ENCODE measurements at places on chromosomes 1 and 21. TPM values are rescaled to one million over a fixed set of nuclear protein-coding genes. Genes with fewer than 3 reads are reported as not detected.
A peak's percentile ranks its signal among the peaks of the same experiment; 100 is the strongest.

DNA sequence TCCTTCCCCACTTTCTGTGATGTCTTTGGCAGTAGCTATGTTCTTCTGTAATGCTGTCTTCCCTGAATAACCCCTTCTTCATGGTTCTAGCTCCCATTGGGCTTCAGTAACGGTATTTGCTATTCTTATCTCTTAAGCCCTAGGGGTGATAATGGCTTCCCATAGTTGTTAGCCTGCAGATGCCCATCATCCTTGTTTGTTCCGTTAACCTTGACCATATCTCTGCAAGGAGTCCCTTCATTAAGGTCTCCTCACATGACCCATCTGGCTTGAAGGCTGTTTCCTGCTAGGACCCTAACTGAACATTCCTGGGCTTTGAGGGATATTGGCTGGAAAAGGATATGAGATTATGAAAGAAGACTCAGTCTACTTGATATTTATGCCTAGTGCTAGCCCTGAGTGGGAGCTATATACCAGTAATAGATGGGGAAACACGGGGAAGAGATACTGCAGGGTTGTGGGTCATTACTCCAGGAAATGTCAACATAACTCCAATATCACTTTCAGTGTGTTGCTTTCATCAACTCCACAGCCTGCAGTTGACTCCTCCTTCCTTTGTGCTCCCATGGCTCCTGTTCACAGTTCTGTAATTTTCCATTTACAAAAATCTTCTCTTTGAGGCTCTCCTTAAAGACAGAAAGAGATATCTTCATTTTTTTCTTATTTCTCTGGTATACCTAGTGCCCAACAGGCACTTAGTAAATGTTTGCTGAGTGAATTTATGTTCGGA, 2.5 kb downstream of the MR1 start:
- H3K4me3 ChIP-seq = no peak overlapping the region
- H3K4me1 ChIP-seq = peaks cover 5% of the 10 kb centered on the region
- no peak for DNase-seq
- H3K27ac ChIP-seq = no peak overlapping the region
- H3K36me3 ChIP-seq = no peaks in the 10 kb centered on the region

GRCh38 chr21:41851090-41851790, 27.9 kb downstream of the PRDM15 start:
- no peaks in the 10 kb centered on the region for H3K27me3 ChIP-seq
- DNase-seq = peak; percentile 37
- H3K4me3 ChIP-seq = no peak overlapping the region
- no peaks in the 10 kb centered on the region for H3K36me3 ChIP-seq

DNA sequence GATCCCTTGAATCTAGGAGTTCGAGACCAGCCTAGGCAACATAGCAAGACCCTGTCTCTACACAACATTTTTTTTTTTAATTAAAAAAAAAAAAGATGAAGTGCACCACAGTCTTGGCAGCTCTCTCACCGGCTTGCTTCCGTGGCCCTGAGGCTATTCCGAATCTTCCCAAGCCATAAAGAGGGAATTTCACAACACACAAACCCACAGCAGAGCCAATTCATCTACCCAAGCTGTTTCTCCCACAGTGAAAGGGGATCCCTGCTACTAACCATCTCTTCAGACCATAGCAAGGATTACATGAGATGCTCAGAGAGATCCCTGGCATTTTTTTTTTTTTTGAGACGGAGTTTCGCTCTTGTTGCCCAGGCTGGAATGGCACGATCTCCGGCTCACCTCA, 8.3 kb upstream of the CHD5 start:
- H3K4me3 ChIP-seq = no peak overlapping the region
- peaks cover 29% of the 10 kb centered on the region for H3K36me3 ChIP-seq
- H3K27ac ChIP-seq = no peak overlapping the region

DNA sequence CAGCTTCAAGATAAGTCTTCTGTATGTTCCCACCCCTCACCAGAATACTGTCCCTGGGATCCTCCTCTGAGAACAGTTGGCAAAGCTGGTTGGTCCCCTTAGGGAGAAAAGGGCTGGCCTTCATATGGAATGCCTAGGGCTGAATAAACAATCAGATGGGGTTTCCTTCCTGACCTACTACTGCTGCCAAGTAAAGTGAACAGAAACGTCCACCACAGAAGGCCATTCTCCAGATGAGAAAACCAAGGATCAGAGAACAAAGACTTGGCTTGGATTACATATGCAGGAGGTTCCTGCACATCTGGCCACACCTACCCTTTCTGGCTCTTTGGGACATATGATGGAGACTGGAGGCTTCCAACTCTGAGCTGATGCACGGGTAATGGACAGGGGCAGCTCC, 194.5 kb downstream of the HIVEP3 start:
- no peak overlapping the region for H3K27ac ChIP-seq
- peak; percentile 35 for DNase-seq
- H3K4me1 ChIP-seq = no peaks in the 10 kb centered on the region

DNA sequence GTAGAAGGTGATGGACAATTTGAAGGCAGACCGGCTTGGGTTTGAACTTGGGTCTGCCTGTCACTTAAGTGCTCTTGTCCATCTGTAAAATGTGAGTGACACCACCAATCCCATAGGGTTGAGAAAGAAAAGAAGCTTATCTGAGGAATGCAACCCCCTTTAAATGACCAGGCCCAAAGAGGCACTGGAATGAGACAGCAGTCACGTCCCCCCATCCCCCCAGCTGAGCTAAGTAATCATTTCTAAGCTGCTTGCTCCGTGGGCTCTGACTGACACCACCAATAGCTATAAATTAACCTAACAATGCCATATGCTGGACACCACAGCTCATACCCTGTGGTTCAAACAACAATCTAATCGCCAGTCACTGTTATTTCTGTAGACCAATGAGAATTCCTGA, 15.1 kb downstream of the LCA5L start:
- peak overlapping the region; percentile 74 for H3K27ac ChIP-seq
- no peaks in the 10 kb centered on the region for H3K27me3 ChIP-seq
- H3K4me1 ChIP-seq = peaks cover 11% of the 10 kb centered on the region
- no peaks in the 10 kb centered on the region for H3K36me3 ChIP-seq

- DNase-seq = no peak
- no peaks in the 10 kb centered on the region for H3K27me3 ChIP-seq
- H3K27ac ChIP-seq = no peak overlapping the region
These were observed 119.9 kb upstream of the F3 start for GRCh38 chr1:94661431-94661932.

DNA sequence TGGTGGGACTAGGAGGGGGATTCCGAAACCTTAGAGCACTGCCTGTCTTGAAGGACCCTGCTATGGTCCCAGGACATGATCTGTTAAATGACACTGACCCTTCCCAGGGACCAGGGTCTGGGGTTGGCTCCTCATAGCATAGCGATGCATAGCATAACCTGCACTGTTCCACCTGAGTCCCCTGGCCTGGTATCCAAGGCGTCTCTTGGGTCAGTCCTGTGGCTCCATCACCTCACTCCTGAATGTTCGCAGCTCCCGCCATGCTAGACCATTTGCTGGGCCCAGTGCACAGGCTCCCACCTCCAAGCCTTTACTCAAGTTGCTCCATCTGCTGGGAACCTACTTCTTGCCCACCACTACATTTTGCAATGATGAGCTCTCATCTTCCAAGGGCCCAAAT, 39.0 kb upstream of the MAGOH start:
- no peak for DNase-seq
- H3K4me3 ChIP-seq = no peak overlapping the region

DNA sequence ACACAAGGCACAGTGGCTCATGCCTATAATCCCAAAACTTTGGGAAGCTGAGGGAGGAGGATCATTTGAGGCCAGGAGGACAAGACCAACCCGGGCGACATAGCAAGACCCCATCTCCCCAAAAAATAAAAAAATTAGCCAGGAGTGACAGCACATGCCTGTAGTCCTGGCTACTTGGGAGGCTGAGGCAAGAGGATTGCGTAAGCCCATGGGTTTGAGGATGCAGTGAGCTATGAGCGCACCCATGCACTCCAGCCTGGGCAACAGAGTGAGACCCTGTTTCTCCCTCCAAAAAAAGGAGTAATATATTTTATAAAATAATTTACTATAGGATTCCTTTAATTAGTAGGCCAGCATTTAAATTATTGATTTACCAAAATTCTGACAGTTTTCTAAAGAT, 89.8 kb downstream of the ACBD6 start:
- H3K27me3 ChIP-seq = no peaks in the 10 kb centered on the region
- H3K4me3 ChIP-seq = no peak overlapping the region
- no peaks in the 10 kb centered on the region for H3K36me3 ChIP-seq
- H3K4me1 ChIP-seq = no peaks in the 10 kb centered on the region
- H3K27ac ChIP-seq = no peak overlapping the region
- no peak for DNase-seq

DNA sequence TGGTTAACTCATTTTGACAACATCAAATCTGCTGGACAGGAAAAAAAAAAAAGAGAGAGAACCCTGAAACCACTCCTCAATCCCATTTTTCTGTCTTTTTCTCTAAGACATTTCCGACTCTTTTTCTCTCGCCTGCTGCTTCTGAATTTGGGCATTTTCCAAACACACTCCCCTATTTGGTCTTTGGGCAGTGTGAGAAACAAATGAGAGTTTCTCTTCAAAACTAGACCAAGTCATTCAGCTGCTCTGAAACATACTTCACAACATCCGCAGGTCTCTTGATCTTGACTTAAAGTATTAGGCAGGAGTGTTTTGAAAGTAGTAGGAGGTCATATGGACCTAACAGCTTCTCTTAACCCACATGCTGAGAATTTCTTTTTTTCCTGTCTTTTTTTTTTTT, 364.8 kb upstream of the ESRRG start:
- no peaks in the 10 kb centered on the region for H3K27me3 ChIP-seq
- peaks cover 40% of the 10 kb centered on the region for H3K4me1 ChIP-seq
- peak overlapping the region; percentile 97 for H3K27ac ChIP-seq
- peak overlapping the region; percentile 50 for H3K4me3 ChIP-seq

- peaks cover 50% of the 10 kb centered on the region for H3K27me3 ChIP-seq
- H3K27ac ChIP-seq = no peak overlapping the region
- no peaks in the 10 kb centered on the region for H3K36me3 ChIP-seq
- peak; percentile 20 for DNase-seq
- no peaks in the 10 kb centered on the region for H3K4me1 ChIP-seq
These were observed 35.0 kb upstream of the JAK1 start for GRCh38 chr1:65001231-65001792.

- H3K27ac ChIP-seq = no peak overlapping the region
- H3K4me1 ChIP-seq = no peaks in the 10 kb centered on the region
- no peak for DNase-seq
- no peaks in the 10 kb centered on the region for H3K27me3 ChIP-seq
These were observed 3.5 kb downstream of the ELAVL4 start for GRCh38 chr1:50112193-50112592.

DNA sequence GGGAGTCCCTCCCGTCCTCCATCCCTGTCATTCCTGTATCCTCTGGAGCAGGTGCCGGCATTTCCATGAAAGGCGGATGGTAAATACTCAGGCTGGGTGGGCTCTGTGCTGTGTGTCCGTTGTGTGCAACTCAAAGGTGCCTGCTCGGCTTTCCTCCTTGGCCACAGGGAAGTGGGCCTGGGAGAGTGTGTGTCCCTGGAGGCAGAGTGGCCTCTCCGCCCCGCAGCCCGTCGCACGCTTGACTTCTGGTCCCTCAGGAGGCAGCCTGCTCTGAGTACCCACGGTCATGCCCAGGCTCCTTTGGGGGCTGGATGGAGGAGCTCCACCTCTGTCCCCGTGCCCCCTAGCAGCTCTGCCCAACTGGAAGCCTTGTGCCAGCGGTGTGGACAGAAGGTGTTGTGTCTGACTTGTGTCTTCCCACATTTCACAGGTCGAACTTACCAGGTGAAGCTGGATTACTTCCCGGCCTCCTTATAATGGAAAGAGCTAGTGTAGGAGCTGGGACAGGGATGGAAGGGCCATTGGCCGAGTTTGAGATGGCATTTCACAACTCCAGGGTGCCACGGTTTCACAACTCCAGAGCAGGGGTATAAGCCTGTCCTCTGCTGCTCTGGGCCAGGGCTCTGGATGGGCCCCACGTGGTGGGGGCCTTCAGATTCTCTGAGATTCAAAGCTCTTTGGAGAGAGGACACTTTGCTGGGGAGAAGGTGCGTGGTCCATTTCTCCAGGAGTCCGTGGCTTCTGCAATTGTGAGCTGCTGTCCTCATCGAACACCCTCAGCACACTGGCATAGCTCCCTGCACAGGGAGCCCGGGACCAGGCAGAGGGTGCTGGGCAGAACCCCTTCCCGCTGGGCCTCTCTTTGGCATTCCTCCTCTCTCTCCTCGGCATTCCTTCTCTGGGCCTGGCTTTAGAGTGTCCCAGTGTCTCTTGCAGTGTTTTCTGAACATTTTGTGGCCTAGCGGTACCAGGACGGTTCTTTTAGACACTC, 152.7 kb upstream of the COL6A1 start:
- H3K36me3 ChIP-seq = no peaks in the 10 kb centered on the region
- H3K4me3 ChIP-seq = no peak overlapping the region
- H3K27me3 ChIP-seq = no peaks in the 10 kb centered on the region
- no peak overlapping the region for H3K27ac ChIP-seq
- no peaks in the 10 kb centered on the region for H3K4me1 ChIP-seq

DNA sequence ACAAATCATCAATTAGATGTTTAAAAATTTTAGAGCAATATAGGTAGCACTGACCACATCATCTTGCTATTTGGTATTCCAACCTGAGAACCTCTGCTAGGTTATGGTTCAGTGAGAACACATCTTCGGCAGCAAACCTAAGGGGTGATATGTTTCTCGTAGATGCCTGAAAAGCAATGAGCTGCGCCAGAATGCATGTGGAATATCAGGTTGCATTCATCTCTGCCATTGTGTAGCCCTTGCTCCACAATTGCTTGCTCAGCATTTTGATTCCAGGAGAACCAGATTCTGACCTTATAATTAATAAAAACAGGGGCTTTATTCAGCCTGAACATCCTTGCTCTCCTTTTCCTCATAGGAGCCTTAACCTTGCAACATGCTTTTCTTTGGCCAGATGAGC, 408.1 kb downstream of the USH2A start:
- no peaks in the 10 kb centered on the region for H3K36me3 ChIP-seq
- H3K4me1 ChIP-seq = no peaks in the 10 kb centered on the region
- DNase-seq = no peak
- H3K27me3 ChIP-seq = no peaks in the 10 kb centered on the region

GRCh38 chr21:26194811-26195251, 24.3 kb upstream of the APP start:
- H3K4me3 ChIP-seq = no peak overlapping the region
- no peaks in the 10 kb centered on the region for H3K27me3 ChIP-seq
- DNase-seq = no peak

KRTAP13-2 gene
- not detected for polyA plus RNA-seq

CD1E gene
- not detected for polyA plus RNA-seq

ATP6V1G3 gene
- not detected for polyA plus RNA-seq

EEIG2 gene
- 5.4 TPM for polyA plus RNA-seq

PDZK1 gene
- 0.77 TPM for polyA plus RNA-seq

IGSF3 gene
- polyA plus RNA-seq = 29.0 TPM

BARHL2 gene
- polyA plus RNA-seq = not detected

NCAM2 gene
- 0.04 TPM for polyA plus RNA-seq

AKR7A2 gene
- polyA plus RNA-seq = 157 TPM

PCP4 gene
- polyA plus RNA-seq = 3.0 TPM

SLC45A1 gene
- 0.34 TPM for polyA plus RNA-seq

PLCH2 gene
- polyA plus RNA-seq = 0.44 TPM

PTPRU gene
- polyA plus RNA-seq = 37.4 TPM

Measured in cardiac muscle cell (in vitro differentiated cells and primary cell).